ENCODE measurements at places on chromosomes 4 and X.

DNA sequence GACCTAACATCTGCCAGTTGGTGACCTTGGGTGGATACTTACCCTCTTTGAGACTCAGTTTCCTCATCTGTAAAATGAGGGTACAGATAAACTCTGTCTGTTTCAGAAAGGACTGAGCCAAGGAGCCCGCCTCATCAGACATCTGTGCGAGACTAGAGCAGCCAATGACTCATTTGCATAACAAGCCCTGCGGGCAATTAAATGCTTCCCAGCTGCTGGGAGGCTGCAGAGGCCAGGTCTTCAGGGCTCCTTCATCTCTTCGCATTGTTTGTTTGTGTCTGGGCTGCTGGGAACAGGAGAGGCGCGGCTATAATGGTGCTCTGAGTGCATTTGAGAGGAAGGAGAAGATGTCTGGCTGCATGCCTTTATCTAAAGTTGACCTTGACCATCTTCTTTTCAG, 85.0 kb downstream of the ADRA2C start:
- no peak for DNase-seq

GRCh38 chr4:110808351-110808878, 185.5 kb upstream of the PITX2 start:
- no peak for DNase-seq

GRCh38 chr4:121479808-121480207, 99.0 kb upstream of the QRFPR start:
- DNase-seq: peak; percentile 52

- DNase-seq: no peak
These were observed 243.1 kb upstream of the ANXA3 start for GRCh38 chr4:78308517-78308916.

DNA sequence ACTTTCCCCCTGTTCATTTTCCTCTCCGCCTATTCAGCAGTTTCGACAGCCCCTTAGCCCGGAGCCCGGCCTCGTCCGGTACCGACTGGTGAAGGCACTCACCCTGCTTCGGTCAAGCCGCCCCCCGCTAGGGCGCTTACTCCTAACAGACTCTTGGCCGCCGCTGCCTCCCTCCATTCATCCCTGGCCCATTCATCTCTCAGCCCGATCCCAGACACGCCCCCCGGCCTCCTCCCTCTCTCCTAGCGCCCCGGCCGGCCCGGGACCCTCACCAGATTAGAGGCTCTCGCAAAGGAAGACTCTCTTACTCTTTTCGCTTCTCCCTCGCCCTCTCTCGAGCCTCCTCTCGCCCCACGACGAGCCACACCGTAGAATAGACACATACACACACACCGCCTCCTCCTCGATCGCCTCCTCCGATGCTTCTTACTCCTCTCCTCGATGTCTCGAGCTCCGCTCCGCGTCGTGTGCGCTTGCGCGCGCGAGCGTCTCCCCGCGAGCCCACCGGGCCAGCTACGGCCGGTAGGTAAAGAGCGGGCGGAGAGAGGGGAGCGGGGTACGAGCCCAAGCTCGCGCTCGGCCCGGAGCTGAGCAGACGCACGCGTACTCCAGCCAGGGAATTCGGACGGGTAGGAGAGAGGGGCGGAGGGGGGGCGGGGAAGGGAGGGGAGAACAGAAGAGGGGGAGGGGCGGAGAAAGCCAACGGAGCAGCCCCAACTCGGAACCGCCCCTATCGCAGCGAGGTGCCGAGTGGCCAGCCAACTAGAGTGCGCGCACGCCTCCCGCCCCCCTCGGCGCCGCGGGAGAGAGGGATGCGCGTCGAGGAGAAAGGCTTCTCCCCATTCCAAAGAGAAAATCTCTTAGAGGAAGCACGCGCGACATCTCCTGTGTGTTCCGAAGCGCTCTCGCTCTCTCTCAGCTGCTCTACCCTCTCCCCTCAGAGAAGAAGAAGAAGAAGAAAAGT, at the start of gene WNK3:
TSS of gene WNK3 (minus strand) at position 633 of the 964 bp plus-strand sequence.
- DNase-seq: peak; percentile 92

DNA sequence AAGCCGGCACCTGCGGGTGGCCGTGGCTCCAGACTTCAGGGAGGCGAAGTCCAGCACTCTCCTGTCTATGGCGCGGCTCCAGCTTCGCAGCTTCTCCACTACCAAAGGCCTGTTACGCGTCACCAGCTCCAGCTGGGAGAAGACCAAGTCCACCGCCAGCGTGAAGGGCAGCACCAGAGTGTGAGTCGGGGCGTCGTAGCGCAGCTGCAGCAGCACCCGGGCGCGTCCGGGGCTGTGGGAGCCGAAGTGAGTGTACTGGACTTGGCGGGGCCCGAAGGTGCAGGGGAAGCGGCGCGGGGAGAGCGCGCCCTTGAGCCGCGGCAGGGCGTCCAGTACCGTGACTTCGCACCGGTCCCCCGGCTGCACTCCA, 444 bp downstream of the FREM3 start:
- no peak for DNase-seq

DNA sequence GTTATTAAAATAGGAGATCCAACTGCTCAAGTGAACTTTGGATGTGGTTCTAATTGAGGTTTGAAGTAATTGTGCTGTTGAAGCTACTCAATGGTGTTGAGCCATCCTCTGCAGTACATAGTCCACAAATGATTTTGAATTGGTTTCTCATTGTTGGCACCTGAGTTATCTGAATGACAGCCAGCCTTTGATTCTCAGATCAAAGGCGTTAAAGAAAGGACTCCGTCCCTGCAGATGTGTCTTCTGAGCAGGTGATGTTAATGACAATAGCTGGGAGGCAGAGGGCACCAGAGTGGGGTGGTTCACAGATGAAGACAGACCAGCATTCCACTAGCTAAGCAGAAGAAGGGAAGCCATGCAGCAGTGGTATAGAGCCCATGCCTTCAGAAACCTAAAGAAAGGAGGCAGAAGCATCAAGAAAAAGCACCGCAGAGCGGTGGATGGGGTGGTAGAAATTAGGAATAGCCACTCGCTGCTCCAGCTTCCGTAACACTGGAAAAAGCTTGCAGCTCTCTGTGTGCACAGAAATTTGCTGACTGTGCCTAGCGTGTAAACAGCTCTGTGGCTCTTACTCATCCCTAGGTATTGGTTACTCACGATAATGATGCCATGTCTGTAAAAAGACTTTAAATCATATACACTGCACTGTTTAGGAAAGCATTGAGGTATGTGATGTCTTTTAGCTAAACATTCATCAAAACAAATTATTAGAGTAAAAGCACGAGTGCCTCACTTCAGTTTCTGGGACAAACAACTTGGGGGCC, 79.2 kb upstream of the CLCN4 start:
- DNase-seq: no peak

DNA sequence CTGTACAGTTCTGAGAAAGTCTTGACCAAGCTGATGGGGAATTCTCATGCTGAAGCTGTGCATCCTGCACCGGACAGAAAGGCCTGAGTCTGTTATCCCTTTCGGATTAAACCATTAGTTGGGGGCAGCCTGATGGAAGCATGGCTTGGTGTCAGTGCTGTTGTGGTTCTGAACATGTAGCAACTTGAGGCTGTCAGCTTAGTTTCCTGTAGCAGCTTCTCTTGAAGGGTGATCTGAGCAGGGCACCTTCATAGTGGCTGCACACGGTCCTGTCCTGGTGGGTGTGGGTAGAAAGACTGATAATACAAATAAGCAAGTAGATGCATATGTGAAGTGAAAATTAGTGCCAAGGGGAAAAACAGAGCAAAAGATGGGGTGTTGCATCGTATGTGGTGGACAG, 11.7 kb downstream of the KIAA0232 start:
- DNase-seq: no peak

- DNase-seq: no peak
These were observed 160.1 kb downstream of the STK32B start for GRCh38 chr4:5211282-5211839.

GRCh38 chr4:156111686-156112085, 158.0 kb upstream of the CTSO start:
- no peak for DNase-seq

DNA sequence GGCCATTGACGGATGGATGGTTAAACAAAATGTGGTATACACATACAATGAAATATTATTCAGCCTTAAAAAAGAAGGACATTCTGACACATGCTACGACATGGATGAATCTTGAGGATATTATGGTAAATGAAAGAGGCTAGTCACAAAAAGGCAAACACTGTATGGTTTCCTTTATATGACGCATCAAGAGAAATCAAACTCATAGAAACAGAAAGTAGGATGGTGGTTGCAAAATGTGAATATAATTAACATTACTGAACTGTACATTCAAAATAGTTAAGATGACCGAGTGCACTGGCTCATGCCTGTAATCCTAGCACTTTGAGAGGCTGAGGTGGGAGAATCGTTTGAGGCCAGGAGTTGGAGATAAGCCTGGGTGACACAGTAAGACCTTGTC, 9.5 kb upstream of the CASK start:
- no peak for DNase-seq

DNA sequence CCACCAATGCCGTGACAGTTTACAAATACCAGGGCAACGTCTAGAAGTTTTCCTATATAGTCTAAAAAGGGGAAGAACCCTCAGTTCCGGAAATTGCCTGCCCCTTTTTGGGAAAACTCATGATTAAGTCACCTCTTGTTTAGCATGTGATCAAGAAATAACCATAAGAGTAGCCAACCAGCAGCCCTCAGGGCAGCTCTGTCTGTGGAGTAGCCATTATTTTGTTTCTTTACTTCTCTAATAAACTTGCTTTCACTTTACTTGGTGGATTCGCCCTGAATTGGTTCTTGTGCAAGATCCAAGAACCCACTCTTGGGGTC, 20.0 kb upstream of the HOPX start:
- no peak for DNase-seq

DNA sequence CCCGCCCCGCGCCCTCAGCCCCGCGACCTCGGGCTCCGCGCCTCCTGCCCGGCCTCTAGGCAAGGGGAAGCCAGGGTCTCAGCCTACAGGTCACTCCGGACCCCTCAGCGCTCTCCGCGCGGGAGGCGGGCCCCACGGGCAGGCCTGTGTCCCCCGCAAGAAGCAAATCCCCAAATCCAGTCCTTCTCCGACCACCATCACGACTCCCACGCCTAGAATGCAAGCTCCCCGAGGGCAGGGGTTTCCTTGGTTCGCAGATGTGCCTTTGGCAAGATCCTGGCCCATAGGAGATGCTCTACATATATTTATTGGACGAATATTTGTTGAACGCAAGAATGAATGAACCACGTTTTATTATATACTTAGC, 260 bp upstream of the CCDC149 start:
- no peak for DNase-seq

GRCh38 chr4:98946359-98946758, 17.4 kb upstream of the EIF4E start:
- no peak for DNase-seq

GRCh38 chrX:97268182-97268680, 384.5 kb downstream of the RPA4 start:
- DNase-seq: no peak

DNA sequence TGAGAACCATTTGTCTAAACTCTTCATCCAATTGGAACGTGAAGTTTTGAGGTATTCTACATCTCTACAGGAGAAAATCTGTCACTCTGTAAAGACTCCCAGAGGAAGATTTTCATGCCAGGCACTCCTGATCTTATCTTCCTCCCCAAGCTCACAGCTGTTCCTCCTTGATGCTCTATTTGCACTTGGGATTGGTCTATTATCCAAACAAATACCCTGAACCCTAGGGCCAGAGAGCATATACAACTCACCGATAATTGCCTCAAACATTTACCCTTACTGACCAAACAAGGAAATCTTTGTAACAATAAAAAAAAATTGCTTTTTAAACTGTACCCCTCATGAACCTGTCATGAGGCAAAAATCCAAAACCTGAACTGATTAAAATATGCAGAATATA, 372.7 kb downstream of the SH2D1A start:
- no peak for DNase-seq

DNA sequence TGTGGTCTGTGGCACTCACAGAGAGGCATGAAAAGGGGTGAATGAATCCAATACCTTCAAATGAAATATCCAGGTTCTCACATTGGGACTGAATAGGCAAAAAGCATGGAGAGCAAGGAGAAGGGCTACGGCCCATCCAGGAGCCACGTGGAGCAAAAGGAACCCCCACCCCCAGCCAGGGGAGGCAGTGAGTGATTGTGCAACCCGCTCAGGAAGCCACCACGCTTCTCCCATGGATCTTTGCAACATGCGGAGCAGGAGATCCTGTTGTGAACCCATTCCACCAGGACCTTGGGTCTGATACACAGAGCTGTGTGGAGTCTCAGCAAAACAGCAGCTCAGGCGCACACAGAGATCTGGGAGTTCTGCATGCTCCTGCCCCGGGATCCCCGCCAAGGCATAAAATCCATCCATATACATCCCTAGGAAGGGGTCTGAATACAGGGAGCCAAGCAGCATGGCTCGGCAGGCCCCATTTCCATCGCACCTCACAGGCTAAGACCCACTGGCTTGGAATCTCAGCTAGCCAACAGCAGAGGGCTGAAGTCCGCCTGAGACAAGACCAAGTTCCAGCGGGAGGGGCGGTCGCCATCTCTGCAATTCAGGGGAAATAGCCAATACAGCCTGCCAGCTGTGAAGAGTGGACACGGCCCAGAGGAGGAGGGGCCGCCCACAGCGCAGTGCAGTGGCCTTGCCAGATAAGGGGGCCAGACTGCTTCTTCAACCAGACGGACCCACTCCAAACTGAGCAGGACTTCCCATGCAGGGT, 80.2 kb downstream of the FGF16 start:
- peak; percentile 36 for DNase-seq

DNA sequence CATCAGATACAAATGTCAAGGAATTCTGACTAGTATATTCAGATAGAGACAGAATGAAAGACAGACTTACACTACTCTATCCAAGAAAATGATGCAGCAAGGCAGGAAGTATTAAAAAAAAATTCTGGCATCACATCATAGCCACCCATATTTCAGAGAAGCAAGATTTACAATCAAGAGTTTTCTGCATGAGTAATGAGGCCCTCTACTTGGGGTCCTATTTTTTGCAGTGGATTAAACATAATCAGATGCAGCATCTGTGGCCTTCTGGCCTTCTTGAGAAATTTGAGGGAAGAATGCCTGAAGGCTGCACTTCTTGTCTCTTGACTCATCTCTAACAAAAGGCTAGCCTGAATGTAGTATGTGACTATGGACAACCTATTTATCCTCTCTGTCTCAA, 48.2 kb upstream of the SLIT2 start:
- DNase-seq: no peak

DNA sequence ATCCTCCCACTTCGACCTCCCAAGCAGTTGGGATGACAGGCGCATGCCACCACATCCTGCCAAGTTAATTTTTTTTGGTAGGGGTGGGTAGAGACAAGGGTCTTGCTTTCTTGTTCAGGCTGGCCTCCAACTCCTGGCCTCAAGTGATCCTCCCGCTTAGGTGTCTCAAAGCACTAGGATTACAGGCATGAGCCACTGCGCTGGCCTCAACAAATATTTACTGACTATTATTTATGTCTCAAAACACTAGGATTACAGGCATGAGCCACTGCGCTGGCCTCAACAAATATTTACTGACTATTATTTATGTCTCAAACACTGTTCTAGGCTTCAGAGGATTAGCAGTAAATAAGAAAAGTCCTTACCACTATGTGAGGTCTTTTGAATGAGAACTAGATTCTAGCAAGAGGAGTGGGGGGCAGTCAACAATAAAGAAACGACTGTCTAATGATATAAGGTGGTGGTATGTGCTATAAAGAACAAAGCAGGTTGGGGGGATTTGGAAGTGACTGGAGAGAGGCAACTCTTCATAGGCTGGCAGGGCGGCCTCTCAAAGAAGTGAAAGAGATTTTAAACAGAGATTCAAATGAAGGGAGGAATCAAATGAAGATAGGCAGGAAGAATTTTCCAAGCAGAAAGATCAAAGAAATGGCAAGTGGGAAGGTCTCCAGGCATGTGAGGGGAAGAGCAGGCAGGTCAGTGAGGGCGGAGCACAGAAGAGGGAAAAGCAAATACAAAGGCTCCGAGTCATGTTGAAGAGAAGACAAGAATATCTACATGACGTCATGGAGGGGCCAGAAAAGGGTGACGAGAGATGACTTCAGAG, 12.7 kb upstream of the ACSL1 start:
- no peak for DNase-seq

GRCh38 chr4:181004056-181004455, 1239.1 kb upstream of the TENM3 start:
- no peak for DNase-seq

All from posterior cingulate gyrus (tissue), 11 donors.